Diencephalon (tissue), 1 donor: ENCODE measurements at places on chromosomes 7 and 10. TPM values are rescaled to one million over a fixed set of nuclear protein-coding genes. Genes with fewer than 3 reads are reported as not detected.

The EMX2 gene
- 1.4 TPM for total RNA-seq

The TMEM130 gene
- total RNA-seq, result 22.6 TPM

The GJC3 gene
- total RNA-seq, result not detected

The CHAT gene
- 2.3 TPM for total RNA-seq

The ITIH5 gene
- total RNA-seq, result 18.9 TPM

The PON1 gene
- 1.2 TPM for total RNA-seq

The GRM3 gene
- 153 TPM for total RNA-seq

The IMPDH1 gene
- total RNA-seq, result 31.8 TPM

The PTPN20 gene
- 34.8 TPM for total RNA-seq

The PNLIPRP3 gene
- total RNA-seq, result not detected

The ADRB1 gene
- 7.6 TPM for total RNA-seq

The CADPS2 gene
- 36.2 TPM for total RNA-seq

The ARMS2 gene
- total RNA-seq, result not detected

The GSDME gene
- 39.7 TPM for total RNA-seq

The COL1A2 gene
- total RNA-seq, result 116 TPM

The SH3PXD2A gene
- total RNA-seq, result 10.8 TPM

The MPLKIP gene
- total RNA-seq, result 8.3 TPM

The PSTK gene
- 13.6 TPM for total RNA-seq

The LRRC17 gene
- 33.2 TPM for total RNA-seq

The SMURF1 gene
- total RNA-seq, result 33.2 TPM

The ADRA2A gene
- 6.0 TPM for total RNA-seq

The WDFY4 gene
- total RNA-seq, result 1.6 TPM

The PKD2L1 gene
- total RNA-seq, result 0.46 TPM

The CTTNBP2 gene
- 25.4 TPM for total RNA-seq

The ZNF727 gene
- 1.6 TPM for total RNA-seq
